ENCODE measurements at places on chromosomes 2 and 18.

- no peak for DNase-seq
These were observed 51.2 kb downstream of the CYRIA start for GRCh38 chr2:16614314-16614860.

- no peak for DNase-seq
These were observed 260.3 kb upstream of the EPAS1 start for GRCh38 chr2:46036929-46037328.

DNA sequence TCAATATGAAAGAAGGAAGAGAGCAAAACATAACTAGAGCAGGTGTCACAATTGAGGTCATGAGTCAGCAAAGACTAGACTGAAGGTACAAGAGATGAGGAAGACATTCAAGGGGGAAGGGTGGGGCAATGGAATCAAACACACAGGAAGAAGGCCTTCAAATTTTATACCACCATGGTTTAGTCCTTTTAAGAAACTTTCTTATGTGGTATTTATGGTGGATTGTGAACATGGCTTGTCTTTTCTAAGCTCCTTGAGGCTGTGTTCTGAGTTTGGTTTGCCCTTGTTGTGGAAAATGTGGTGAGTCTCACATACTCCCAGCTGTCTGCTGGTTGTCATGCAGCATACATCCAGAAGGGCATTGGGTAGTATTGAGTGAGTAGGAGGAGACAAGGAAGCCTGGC, 62.1 kb downstream of the NABP1 start:
- DNase-seq, result no peak

DNA sequence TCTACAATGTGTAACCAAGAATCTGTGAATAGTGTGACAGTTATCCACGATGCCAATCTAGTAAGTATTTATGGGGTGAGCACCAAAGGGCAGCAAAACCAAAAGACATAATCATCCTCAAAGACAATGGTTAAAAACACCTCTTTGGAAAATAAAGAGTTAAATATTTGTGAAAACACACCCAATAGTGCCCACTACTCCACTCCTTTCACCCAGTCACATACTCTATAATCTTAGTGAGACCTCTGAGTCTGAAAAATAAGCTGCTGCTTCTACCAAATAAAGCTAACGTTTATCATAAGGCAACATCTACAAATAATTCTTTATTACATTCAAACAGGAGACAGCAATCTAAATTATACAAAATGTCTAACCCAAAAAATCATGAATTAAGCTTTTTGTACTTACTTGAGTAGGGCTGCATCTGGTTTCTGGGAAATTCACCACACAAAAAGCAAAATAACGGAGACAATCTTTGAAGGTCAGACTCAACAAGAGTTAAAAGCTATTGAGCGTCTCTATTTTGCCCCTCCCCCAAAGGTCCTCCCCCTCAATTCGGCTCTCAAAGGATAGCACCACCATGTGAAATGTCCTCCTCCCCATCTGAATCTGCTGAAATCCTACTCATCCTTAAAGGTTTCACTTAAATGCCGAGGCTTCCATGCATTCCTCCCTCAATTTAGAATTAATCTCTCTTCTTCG, 2.0 kb downstream of the RAPH1 start:
- DNase-seq, result no peak

- DNase-seq, result no peak
These were observed 1.9 kb downstream of the ANXA4 start for GRCh38 chr2:69743847-69744264.

- no peak for DNase-seq
These were observed 141.0 kb downstream of the INHBB start for GRCh38 chr2:120486946-120487345.

GRCh38 chr18:74669136-74669798, 71.6 kb downstream of the ZNF407 start:
- DNase-seq, result no peak

GRCh38 chr2:174013315-174013751, 48.2 kb upstream of the SP3 start:
- DNase-seq, result no peak

DNA sequence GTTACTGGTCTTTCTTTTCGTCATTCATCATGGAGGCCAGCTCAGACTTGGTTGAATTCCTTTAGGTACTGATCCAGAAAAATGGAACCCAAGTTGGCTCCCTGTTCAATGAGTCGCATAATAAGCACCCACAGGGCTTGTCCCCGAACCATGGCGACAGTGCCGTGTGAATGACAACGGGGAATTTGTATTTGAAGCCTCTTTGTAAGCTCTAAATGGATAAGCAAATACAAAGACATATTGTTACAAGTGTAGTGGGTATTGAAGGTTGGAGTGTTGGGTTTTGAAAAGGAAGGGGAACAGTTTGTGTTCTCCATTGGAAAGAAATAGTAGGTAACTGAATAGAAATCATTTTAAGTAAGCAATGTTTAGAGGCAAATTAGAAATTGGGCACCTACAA, 288.9 kb downstream of the SLC4A3 start:
- no peak for DNase-seq

- DNase-seq, result no peak
These were observed 59.3 kb downstream of the LRRFIP1 start for GRCh38 chr2:237686659-237687136.

- no peak for DNase-seq
These were observed 241.6 kb downstream of the SEPTIN10 start for GRCh38 chr2:109372171-109372568.

DNA sequence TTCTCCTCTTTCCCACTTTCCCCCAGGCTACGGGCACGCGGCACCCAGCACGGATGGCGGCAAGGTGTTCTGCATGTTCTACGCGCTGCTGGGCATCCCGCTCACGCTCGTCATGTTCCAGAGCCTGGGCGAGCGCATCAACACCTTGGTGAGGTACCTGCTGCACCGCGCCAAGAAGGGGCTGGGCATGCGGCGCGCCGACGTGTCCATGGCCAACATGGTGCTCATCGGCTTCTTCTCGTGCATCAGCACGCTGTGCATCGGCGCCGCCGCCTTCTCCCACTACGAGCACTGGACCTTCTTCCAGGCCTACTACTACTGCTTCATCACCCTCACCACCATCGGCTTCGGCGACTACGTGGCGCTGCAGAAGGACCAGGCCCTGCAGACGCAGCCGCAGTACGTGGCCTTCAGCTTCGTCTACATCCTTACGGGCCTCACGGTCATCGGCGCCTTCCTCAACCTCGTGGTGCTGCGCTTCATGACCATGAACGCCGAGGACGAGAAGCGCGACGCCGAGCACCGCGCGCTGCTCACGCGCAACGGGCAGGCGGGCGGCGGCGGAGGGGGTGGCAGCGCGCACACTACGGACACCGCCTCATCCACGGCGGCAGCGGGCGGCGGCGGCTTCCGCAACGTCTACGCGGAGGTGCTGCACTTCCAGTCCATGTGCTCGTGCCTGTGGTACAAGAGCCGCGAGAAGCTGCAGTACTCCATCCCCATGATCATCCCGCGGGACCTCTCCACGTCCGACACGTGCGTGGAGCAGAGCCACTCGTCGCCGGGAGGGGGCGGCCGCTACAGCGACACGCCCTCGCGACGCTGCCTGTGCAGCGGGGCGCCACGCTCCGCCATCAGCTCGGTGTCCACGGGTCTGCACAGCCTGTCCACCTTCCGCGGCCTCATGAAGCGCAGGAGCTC, 35.4 kb downstream of the KCNK3 start:
- DNase-seq, result no peak

DNA sequence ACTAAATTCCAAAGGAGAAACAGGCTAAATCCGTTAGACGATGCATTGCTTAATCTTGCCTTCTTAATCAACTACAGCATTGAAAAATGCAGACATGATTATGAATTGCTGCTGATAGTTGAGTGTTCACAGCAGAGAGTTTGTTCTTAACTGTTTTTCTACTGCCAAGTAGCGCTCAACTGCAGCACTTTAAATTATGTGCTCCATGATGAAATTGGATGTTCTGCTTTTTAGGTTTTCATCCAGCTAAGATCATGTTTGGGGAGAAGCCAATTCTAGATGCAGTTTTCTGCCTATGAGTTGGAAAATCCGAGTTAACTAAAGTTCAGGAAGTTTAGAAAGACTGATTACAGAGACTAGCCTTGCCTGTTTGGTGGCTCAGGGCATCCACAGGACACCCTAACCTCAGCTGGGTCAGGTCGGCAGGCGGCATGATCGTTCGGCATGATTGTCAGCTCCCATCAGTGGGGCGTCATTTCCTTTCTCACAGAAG, 119.4 kb upstream of the PIEZO2 start:
- DNase-seq, result no peak

DNA sequence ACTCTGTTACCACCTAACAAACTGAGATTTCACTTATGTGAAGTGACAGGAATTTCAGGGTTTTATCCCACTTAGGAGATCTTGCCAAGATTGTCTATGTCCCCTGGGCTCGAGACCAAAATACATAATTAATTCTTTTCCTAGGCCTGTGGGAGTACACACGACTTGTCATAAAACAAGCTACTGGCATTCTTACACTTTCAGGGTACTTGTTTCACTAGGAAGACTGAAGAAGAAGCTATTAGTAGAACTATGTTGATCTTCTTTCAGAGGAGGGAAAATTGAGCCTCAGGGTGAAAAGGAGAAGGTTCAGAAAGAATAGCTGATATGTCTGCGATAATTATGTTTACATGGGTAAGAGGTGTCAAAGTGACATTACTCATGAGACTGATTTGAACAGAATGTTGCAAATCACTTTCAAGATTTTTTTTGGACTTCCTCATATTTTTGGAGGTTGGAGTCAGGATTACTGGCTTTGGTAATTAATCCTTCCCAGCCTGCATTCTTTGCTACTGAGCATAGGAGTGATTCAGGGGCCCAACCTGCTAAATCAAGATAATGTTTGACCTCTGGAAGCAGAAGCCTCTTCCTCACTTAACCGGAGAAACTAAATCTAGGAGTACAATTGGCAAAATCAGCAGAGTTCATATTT, 240.0 kb upstream of the NT5C1B start:
- DNase-seq, result no peak

DNA sequence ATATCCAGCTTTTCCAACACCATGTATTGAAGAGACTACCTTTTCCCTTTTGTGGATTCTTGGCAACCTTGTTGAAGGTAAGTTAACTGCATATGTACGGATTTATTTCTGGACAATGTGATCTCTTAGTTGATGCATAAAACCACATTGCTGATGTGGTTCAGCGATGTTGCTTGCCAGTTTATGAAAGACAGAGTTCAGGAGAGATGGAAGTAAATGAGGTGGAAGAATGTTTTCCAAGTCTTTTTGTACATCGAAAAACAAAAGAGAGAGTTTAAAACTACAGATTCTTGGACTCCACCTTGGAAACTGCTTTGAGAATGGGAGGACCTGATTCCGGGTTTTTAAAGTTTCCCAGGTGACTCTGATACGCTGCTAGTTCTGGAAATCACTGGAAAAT, 43.8 kb downstream of the MOB4 start:
- DNase-seq, result no peak

DNA sequence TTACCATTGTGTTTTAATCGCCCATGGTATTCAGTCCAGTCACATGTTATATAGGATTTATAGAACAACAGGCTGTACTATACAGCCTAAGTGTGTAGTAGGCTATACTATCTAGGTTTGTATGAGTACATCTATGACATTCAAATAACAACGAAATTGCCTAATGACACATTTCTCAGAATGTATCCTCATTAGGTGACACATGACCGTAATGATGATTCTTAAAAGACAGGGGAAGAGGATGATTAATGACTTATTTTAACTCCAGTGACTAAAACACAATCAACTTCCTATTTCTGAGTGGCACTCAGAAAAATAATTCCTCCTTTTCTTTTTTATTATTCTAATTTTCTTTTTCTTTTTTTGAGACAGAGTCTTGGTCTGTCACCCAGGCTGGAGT, 63.0 kb upstream of the ACSL3 start:
- DNase-seq, result no peak

DNA sequence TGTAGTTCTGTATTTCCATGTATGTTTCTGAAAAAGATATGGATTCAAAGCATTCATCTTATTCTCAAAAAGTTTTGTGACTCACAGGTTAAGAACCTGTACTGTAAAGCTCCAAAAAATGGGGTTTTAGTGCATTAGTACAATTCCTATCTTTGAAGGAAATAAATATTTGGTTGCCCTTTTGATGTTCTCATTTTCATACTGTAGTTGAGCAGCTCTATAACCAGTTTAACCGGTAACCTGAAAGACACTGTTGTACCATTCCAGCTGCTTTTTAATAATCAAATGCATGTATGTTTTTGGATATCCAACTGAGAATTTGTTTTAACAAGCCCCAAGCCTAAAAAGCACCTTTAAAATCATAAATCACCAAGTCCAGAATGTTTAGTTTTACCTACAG, 9.6 kb upstream of the OSGEPL1 start:
- DNase-seq, result no peak

- DNase-seq, result peak; percentile 65
These were observed 502 bp downstream of the EPAS1 start for GRCh38 chr2:46297546-46298271.

DNA sequence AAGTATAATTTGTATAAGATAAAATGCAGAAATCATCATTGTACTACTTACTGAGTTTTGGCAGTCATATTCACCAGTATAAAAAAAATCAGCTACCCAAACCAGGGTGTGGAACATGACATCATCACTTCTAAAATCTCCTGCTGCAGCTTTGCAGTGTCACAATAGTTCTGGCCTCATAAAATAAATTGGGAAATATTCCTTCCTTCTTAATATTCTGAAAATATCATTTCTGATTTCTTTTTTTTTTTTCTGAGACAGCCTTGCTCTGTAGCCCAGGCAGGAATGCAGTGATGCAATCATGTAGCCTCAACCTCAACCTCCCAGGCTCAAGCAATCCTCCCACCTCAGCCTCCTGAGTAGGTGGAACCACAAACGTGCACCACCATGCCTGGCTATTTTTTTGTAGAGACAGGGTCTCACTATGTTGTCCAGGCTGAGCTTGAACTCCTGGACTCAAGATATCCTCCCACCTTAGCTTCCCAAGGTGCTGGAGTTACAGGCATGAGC, 101.4 kb downstream of the TMEM18 start:
- DNase-seq, result no peak
